ENCODE measurements at places on chromosomes 12 and 14.

DNA sequence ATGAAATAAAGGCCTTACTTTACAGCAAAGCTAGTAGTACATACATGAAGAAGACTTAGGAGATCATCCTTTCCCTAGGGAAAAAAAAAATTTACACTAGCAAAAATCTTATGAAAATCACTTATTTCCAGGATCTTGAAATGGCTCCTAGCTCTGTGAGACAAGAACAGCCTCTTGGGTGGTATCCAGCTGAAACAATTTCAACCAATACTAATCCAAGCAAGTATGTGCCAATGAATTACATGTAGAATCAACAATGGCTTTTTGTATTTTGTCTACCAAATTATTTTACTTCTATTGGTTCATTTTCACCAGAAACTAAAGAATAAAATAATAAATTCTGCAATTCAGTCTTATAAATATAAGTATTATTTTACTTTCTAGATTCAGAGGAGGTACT is 2.7 kb upstream of the SLCO1A2 start:
- no peak for DNase-seq

DNA sequence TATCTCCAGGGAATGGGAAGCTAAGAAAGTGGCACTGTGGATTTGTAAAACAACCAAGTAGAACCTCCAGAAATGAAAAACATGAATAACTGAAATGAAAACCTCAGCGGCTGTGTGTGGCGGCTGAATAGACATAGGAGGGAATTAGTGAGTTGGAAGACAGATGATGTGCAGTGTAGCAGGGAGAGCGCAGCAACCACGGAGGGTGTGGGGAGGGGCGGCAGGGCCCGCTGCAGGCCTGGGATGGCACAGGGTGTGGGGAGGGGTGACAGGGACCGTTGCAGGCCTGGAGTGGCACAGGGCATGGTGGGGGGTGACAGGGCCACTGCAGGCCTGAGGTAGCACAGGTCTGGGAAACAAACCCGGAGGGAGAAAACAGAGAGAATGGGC is 51.1 kb downstream of the BEGAIN start:
- DNase-seq: no peak

DNA sequence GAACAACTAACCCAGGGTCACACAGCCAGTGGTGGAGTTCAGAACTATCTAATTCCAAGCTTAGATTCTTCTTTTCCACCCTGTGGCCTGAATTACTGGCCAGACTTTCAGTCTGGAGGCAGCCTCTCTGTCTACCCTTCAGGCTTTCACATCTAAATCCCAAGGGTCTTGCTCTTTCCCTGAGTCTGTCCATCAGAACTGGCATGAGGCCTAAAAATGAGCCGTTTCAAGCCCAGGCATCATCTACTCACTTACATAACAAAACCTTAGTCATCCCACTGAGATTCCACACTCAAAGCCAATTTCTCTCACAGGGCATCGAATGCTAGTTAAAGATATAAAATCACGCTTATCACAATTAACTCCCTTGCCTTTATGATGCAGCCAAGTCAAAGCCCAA is 1.3 kb upstream of the PTGDR start:
- no peak for DNase-seq

DNA sequence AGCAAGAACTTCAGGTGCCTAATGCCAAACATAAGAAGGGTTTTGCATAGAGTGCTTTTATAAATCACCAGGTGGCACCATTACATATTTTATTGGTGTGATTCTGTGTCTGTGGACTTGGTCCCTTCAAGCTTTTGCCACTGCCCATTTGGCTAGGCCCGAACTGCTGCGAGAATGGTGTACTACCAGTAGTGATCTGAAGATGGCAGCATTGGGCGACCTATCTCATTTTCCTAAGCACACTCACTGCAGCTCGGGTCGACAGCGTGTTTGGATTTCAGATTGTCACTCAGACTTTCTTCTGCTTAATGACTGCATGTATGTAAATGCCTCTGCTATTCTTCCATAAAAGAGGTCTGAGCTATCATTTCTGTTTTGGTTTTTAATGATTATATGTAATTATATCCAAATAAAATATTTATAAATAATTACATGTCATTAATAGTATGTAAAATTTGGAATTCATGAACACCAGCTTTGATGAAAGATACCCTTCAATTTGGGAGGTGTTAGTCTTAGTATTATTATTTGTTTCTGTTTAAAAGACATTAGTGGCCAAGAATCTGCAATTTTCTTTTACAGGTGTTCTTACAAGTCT is 78.5 kb downstream of the TPH2 start:
- DNase-seq: no peak

DNA sequence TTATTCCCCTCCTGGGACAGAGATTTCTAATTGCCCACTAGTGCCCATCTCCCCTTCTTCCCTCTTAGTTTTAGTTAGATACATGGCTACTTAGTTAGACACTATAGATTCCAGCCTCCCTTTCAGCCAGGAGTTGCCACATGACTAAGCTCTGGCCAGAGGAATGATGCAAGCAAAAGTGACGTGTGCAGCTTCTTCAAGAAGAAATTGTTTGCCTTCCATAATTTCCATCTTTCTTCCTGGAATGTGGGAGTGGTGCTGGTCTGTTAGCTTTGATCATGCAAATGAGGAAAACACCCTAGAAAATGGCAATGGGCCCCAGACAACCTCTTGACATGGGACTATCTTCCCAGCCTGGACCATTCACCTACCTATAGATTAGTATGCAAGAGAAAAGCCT is 21.4 kb downstream of the CCDC177 start:
- no peak for DNase-seq

DNA sequence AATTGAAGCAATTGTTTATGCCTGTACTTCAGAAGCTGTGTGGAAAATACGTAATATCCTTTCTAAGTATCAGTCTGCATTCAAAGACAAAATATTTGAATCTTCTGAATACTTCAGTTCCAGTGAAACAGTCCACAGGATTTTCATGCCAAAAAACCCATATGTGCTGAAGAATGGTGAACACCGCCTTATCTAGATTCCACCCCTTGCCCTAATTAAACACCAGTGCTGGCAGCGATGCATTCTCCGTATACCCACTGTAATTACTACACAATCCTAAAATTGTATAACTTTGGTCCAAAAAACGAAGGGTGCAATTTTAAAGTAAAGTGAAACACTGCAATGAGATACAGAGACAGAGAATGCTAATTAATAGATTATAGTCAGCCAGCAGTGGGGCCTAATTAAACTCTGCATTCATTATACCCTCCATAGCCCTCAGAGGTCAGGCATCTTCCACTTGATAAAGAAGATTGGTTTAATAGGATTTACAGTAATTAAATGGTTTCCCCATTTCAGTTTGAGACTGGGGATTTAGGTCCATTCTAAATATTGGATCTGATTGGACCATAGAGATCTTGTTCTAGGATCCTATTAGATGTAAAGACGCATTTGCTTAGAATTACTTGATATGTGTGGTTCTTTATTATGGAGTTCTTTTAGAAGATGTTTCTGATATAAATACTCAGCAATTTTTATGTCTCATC is 43.9 kb downstream of the ERC1 start:
- no peak for DNase-seq
